Spinal cord (tissue), 10 donors: ENCODE measurements at places on chromosomes 7 and 10. TPM values are rescaled to one million over a fixed set of nuclear protein-coding genes. Genes with fewer than 3 reads are reported as not detected.

The TMEM72 gene
- polyA plus RNA-seq: 0.33 TPM

The IDI2 gene
- not detected for polyA plus RNA-seq

The C10orf67 gene
- polyA plus RNA-seq: 1.5 TPM

DNA sequence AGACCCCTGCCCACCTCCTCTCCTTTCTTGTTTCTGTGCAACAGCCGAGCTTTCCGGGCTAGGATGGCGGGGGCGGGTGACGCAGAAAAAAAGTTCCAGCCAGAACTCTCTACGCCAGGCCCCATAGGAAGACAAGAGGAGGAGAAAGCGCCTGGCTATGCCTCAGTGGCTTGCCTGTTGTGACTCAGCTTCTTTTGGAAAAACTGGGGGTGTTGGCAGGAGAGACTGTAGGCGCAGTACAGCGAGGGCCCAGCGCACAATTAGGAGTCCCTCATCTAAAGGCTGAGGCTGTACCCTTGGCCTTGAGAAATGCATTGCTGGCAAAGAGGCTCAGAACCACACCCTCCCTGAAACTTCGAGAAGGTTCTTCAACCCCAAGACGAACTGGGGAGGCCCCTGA lies 28.0 kb upstream of the KPNA7 start:
- H3K4me3 ChIP-seq: no peak overlapping the region
- H3K27me3 ChIP-seq: no peaks in the 10 kb centered on the region
- no peak for DNase-seq
- no peak overlapping the region for H3K27ac ChIP-seq

GRCh38 chr10:49388161-49388560 lies 7.7 kb downstream of the DRGX start:
- H3K36me3 ChIP-seq: peaks cover 28% of the 10 kb centered on the region
- H3K4me1 ChIP-seq: peaks cover 10% of the 10 kb centered on the region
- peaks cover 18% of the 10 kb centered on the region for H3K27me3 ChIP-seq

DNA sequence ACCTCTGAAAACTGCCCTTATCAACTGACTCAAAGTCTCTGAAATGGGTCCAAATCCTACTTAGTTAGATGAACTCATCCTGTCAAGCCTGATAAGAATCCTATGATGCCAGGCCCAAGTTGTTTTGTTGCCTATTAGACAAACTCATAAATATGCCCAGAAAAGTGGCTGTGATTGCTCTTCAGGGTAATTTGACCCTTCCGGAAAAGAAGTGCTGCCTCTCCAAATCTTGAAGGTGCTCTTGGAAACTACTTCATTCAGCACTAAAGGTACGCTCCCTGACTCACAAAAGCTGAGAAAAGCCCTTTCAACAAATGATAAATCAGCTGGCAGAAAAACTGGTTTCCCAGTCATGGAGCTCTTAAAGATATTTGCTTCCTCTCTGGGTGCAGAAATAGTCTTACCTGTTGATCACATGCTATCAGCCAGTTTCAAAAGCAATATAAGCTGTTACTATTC lies 6.7 kb downstream of the IFIT5 start:
- peaks cover 1% of the 10 kb centered on the region for H3K4me1 ChIP-seq
- H3K36me3 ChIP-seq: no peaks in the 10 kb centered on the region
- H3K27me3 ChIP-seq: no peaks in the 10 kb centered on the region
- DNase-seq: no peak
- no peak overlapping the region for H3K27ac ChIP-seq

DNA sequence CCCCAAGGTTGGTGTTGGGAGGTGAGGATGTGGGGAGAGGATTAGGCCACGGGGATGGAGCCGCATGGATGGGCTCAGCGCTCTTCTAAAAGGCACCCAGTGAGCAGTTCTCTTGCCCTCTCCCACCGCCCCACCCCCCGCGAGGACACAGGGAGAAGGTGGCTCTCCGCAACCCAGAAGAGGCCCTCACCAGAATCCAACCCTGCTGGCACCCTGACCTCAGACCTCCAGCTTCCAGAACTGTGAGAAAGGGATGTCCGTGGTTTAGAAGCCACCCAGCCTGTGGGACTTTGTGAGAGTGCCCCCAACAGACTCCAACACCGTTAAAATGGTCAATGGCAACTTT lies 242.8 kb upstream of the PPP2R2D start:
- no peak overlapping the region for H3K4me3 ChIP-seq
- DNase-seq: no peak
- no peaks in the 10 kb centered on the region for H3K36me3 ChIP-seq
- no peaks in the 10 kb centered on the region for H3K27me3 ChIP-seq
- H3K27ac ChIP-seq: no peak overlapping the region

DNA sequence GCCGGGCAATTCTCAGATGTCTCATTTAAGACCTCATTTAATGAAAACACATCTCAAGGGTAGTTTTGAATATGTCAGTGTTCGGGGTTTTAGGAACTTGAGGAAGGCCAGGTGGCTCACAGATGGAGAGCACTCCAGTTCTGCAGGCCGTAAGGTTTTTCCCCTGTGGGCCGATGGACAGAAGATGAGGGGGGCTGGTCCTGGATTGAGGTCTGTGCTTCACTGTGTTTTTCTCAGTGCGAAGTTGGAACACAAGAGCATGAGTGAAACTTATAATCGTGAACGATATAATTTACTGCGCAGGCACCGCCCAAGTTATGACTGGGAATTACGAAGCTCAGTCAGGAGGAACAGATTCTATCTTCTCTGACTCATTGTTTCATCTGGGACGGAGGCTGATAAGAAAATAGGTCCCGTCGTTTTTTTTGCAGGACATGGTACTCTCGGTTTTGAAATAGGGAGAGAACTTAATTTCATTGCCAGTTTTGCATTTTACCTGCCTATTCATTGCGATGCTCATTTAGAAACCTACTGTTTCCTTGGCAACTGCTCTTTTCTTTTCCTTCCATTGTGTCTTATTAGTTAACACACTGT lies 591.0 kb upstream of the PFKP start:
- H3K4me3 ChIP-seq: no peak overlapping the region
- H3K4me1 ChIP-seq: peaks cover 4% of the 10 kb centered on the region
- H3K27me3 ChIP-seq: no peaks in the 10 kb centered on the region

DNA sequence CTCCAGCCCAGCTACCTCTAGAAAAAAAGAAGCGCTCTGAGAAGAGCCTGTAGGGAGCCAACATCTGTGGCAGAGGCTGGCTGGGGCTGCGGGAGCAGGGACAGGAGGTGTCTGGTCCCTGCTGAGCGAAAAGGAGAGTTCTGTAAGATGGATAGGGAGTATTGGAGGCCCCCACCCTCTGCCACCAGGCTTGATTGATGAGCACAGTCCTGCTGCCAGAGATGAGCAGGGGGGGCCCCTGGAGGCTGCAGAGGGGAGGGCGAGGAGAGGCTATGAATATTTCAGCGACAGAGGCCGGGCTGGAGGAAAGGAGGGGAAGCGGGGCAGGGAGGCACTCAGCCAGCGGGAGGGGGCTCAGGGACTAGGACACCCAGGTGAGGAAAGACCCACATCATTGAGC lies 44.5 kb upstream of the HSPB1 start:
- H3K27me3 ChIP-seq: peaks cover 8% of the 10 kb centered on the region
- H3K4me3 ChIP-seq: no peak overlapping the region
- peaks cover 7% of the 10 kb centered on the region for H3K4me1 ChIP-seq
- H3K27ac ChIP-seq: no peak overlapping the region
- H3K36me3 ChIP-seq: peaks cover 13% of the 10 kb centered on the region
- no peak for DNase-seq

DNA sequence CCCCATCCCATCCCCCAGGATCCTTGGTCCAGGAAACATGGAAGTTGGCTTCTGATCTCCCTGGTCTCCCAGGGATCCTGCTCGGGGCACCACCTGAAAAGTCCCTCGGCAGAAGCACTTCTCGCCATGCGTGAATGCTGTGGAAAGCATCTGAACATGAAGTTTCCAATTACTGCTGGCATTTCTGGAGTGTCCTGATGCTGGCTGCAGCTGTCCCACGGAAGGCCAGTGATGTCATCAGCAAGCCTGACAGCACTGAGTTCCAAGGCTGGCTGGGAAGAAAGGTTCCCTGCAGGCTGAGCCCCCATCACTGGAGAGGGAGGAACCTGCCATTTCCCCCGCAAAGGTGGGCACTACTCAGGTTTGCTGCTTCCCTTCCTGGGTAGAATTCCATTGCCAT lies 71.4 kb downstream of the KCNMA1 start:
- no peaks in the 10 kb centered on the region for H3K36me3 ChIP-seq
- no peak overlapping the region for H3K27ac ChIP-seq
- no peaks in the 10 kb centered on the region for H3K27me3 ChIP-seq
- H3K4me1 ChIP-seq: peaks cover 18% of the 10 kb centered on the region

- DNase-seq: no peak
- H3K4me3 ChIP-seq: no peak overlapping the region
- no peaks in the 10 kb centered on the region for H3K4me1 ChIP-seq
- H3K36me3 ChIP-seq: no peaks in the 10 kb centered on the region
- no peak overlapping the region for H3K27ac ChIP-seq
- no peaks in the 10 kb centered on the region for H3K27me3 ChIP-seq
Observed at GRCh38 chr7:16999541-17000267, 117.9 kb upstream of the AGR3 start.

DNA sequence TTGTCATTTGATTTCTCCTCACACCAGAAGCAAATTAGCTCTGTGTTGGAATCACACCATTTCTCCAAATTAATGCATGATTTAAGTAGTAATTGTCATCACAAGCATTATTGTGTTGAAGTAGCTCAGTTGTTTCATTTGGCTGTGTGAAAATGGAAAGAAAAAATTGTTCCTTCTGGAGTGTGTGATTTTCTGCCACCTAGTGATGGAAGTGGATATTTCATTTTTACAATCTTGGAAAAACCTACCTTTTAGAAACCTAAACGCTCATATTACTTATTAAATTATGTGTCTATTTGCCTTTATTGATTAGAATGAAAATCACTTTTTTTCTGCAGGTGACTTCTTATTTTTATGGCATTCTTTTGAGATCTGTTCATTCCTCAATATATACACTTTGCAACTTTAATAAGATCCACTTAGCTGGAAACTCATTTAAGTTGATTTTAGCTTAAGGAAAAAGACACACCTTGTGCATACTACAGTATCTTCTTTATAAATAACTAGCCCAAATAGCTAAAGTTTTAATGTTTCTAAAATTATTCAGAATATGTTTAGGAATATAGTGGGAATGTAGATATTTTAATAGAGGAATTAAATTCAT lies 50.0 kb downstream of the SRI start:
- no peaks in the 10 kb centered on the region for H3K4me1 ChIP-seq
- no peaks in the 10 kb centered on the region for H3K36me3 ChIP-seq
- peak; percentile 80 for DNase-seq
- no peak overlapping the region for H3K27ac ChIP-seq
- H3K27me3 ChIP-seq: no peaks in the 10 kb centered on the region
